ENCODE measurements at places on chromosomes 4 and X.
A peak's percentile ranks its signal among the peaks of the same experiment; 100 is the strongest.

- H3K4me1 ChIP-seq: no peaks in the 10 kb centered on the region
- no peak overlapping the region for H3K27ac ChIP-seq
- no peaks in the 10 kb centered on the region for H3K36me3 ChIP-seq
- DNase-seq: no peak
Observed at GRCh38 chrX:153564047-153564606, 34.8 kb downstream of the CCNQ start.

GRCh38 chrX:41233988-41234387, 100.0 kb upstream of the DDX3X start:
- H3K4me1 ChIP-seq: no peaks in the 10 kb centered on the region
- DNase-seq: no peak
- no peaks in the 10 kb centered on the region for H3K27me3 ChIP-seq
- H3K27ac ChIP-seq: no peak overlapping the region

- H3K36me3 ChIP-seq: no peaks in the 10 kb centered on the region
- no peak overlapping the region for H3K4me3 ChIP-seq
- no peaks in the 10 kb centered on the region for H3K4me1 ChIP-seq
- no peaks in the 10 kb centered on the region for H3K27me3 ChIP-seq
Observed at GRCh38 chr4:31160146-31160545, 440.0 kb downstream of the PCDH7 start.

DNA sequence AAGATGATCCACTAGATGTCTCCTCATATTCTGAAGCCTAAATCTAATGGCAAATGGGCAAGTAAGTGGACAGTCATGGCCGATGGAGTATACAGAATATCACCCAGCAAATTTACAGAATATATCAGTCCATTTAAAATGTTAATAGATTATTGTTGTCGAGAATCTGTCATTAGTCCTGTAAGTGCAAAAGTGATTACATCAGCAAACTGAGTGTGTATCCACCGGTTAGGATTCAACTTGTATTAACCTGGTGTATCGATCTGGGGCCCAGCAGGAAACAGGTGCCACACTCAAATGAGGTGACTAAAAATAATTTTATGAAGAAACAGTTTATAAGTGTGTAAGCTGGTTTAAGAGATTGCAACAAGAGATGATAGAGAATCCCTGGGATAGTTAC, 367.9 kb upstream of the FAM47C start:
- no peaks in the 10 kb centered on the region for H3K36me3 ChIP-seq
- no peaks in the 10 kb centered on the region for H3K4me1 ChIP-seq
- no peak overlapping the region for H3K27ac ChIP-seq
- peaks cover 15% of the 10 kb centered on the region for H3K27me3 ChIP-seq
- H3K4me3 ChIP-seq: no peak overlapping the region

GRCh38 chrX:122272011-122272410, 912.1 kb upstream of the GRIA3 start:
- no peaks in the 10 kb centered on the region for H3K4me1 ChIP-seq
- H3K4me3 ChIP-seq: no peak overlapping the region
- no peaks in the 10 kb centered on the region for H3K27me3 ChIP-seq
- H3K36me3 ChIP-seq: no peaks in the 10 kb centered on the region

- no peaks in the 10 kb centered on the region for H3K4me1 ChIP-seq
- H3K36me3 ChIP-seq: no peaks in the 10 kb centered on the region
- no peak overlapping the region for H3K27ac ChIP-seq
- no peak for DNase-seq
- no peaks in the 10 kb centered on the region for H3K27me3 ChIP-seq
- no peak overlapping the region for H3K4me3 ChIP-seq
Observed at GRCh38 chr4:38601244-38601915, 62.6 kb upstream of the KLF3 start.

DNA sequence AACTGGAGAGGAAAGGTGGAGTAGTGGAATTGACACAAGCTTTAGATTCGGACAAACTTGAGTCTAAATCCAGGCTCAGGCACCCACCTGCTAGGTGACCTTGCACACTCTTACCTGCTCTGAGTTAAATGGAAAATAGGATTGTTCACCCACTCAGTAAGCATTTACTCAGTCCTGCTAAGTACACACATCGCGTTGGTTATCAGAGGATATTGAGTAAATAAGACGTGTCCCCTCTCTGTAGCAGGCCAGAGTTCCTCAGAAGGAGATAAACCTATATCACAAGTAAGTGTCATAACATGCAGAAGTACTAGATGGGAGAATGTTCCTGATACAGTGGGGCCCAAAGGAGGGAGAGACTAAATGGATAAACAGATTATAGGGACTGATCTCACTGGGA, 117.7 kb downstream of the SMIM20 start:
- H3K4me1 ChIP-seq: no peaks in the 10 kb centered on the region
- no peak overlapping the region for H3K4me3 ChIP-seq
- H3K27ac ChIP-seq: no peak overlapping the region
- no peaks in the 10 kb centered on the region for H3K36me3 ChIP-seq

- no peak overlapping the region for H3K4me3 ChIP-seq
- no peak for DNase-seq
- no peaks in the 10 kb centered on the region for H3K4me1 ChIP-seq
- H3K27me3 ChIP-seq: no peaks in the 10 kb centered on the region
- no peaks in the 10 kb centered on the region for H3K36me3 ChIP-seq
Observed at GRCh38 chr4:154390324-154390723, 101.3 kb downstream of the DCHS2 start.

DNA sequence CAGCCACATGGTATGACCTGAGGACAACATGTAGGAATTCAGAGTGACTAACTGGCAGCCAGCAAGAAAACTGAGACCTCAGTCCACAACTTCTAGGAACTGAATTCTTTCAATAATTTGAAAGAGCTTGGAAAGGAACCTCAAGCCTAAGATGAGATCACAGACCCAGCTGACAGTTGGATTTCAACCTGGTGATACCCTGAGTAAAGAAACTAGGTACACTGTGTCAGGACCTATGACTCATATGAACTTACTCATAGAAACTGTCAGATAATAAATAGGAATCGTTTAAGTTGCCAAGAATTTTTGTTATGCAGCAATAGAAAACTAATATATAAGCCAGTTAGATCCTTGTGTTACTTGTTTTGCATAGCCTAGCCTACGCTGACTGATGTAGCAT, 102.4 kb upstream of the DCAF12L1 start:
- H3K4me1 ChIP-seq: no peaks in the 10 kb centered on the region
- DNase-seq: no peak
- no peak overlapping the region for H3K27ac ChIP-seq
- H3K4me3 ChIP-seq: no peak overlapping the region

- no peaks in the 10 kb centered on the region for H3K27me3 ChIP-seq
- peaks cover 20% of the 10 kb centered on the region for H3K36me3 ChIP-seq
- H3K4me3 ChIP-seq: peak overlapping the region; percentile 4
- H3K4me1 ChIP-seq: peaks cover 18% of the 10 kb centered on the region
Observed at GRCh38 chr4:38889143-38889542, 21.5 kb downstream of the FAM114A1 start.

DNA sequence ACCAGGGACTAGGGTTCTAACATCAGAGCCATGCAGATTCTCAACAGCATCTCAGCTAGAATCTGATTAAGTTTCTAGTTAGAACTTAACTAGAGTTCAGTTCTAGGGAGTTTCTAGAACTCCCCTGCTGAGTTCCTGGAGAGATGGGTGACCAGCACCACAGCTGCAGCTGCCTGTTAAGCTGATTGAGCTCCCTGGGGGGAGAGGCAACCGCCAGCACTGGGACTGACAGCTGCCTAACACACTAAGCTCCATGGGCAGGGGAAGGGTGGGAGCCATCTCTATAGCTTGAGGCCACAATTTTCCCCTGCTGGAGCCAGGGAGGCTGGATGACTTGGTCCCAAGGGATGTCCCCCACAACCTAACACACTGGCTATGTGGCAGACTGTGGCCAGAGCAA, 84.2 kb downstream of the CHIC1 start:
- DNase-seq: no peak
- H3K36me3 ChIP-seq: no peaks in the 10 kb centered on the region
- H3K4me1 ChIP-seq: no peaks in the 10 kb centered on the region
- no peaks in the 10 kb centered on the region for H3K27me3 ChIP-seq
- no peak overlapping the region for H3K4me3 ChIP-seq
- no peak overlapping the region for H3K27ac ChIP-seq

DNA sequence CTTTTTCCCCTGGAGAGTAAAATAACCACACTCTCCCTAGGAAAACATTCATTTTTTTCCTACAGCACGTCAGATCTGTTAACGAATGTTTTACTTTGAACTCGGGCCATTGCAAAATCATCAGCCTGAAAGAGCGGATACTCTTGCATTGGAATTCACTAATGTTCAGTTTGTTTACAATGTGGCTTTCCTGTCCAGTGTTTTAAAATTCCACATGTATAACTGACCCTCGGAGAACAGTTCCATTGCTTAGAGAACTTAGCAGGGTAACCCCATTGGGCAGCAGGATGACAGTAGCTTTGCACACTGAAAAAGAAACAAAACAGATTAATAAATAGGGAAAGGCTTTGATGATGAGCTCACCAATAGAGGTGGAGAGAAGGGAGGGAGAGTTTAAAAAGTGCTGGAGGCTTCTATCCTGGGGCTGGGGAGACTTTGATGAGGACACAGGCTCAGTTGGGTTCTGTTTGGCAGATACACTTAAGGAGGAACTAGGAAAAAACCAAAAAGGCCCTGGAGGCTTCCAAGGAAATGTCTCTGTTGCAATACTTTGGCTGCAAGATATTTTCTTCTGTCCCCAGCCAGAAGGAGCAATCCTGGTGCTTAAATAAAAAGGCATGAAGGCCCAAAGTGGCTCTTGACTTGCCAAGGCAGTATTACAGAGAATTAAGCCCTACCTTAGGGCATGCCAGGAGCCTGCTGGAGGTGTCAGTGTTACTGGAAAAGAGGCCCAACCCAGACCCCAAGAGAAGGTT, 143.1 kb downstream of the ARSF start:
- H3K27ac ChIP-seq: no peak overlapping the region
- no peaks in the 10 kb centered on the region for H3K27me3 ChIP-seq
- H3K36me3 ChIP-seq: no peaks in the 10 kb centered on the region
- no peaks in the 10 kb centered on the region for H3K4me1 ChIP-seq
- no peak overlapping the region for H3K4me3 ChIP-seq
- no peak for DNase-seq

- H3K36me3 ChIP-seq: no peaks in the 10 kb centered on the region
- H3K4me3 ChIP-seq: no peak overlapping the region
- H3K27ac ChIP-seq: no peak overlapping the region
- H3K27me3 ChIP-seq: no peaks in the 10 kb centered on the region
Observed at GRCh38 chrX:30483996-30484395, 93.6 kb downstream of the TASL start.

GRCh38 chrX:41096339-41096955, 11.2 kb downstream of the USP9X start:
- H3K27me3 ChIP-seq: no peaks in the 10 kb centered on the region
- no peaks in the 10 kb centered on the region for H3K36me3 ChIP-seq
- DNase-seq: no peak
- H3K4me1 ChIP-seq: peaks cover 11% of the 10 kb centered on the region

- H3K27me3 ChIP-seq: no peaks in the 10 kb centered on the region
- no peak overlapping the region for H3K4me3 ChIP-seq
- no peaks in the 10 kb centered on the region for H3K4me1 ChIP-seq
- H3K27ac ChIP-seq: no peak overlapping the region
- no peaks in the 10 kb centered on the region for H3K36me3 ChIP-seq
Observed at GRCh38 chr4:95675623-95676022, 126.8 kb upstream of the UNC5C start.

DNA sequence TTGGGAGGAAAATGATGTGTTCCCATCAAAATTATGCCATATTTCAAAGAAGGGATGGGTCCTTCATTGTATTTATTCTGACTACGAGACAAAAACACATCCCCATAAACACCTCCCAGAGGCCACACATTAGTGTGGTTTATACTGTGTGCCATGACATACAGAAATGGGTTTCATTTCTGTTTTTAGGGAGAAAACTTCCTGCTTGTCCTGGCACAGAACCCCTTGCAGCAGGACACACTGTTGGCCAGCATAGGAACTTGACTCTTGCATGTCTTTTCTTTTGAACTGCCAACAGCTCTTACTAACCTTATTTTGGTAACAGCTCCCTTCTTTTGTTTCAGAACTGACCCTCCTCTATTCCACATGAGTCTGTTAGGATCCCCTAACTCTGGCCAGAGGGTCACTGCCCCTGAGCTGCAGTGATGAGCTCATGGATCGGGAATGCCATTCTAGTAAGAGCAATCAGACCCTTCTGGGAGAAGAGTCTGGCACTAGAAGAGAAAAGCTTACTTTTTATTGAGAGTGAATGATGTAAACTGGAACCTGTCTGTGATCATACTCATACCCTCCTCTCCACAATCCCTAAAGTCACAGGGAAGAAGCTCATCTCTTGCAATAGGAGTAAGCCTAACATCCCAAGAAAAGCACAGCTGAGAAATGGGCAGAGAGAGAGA, 86.4 kb downstream of the SMIM20 start:
- H3K4me1 ChIP-seq: no peaks in the 10 kb centered on the region
- H3K27ac ChIP-seq: peak overlapping the region; percentile 21
- H3K4me3 ChIP-seq: no peak overlapping the region
- H3K36me3 ChIP-seq: no peaks in the 10 kb centered on the region
- peak; percentile 50 for DNase-seq
- H3K27me3 ChIP-seq: peaks cover 6% of the 10 kb centered on the region

GRCh38 chrX:108053218-108053617, 8.4 kb downstream of the VSIG1 start:
- H3K27ac ChIP-seq: no peak overlapping the region
- no peak overlapping the region for H3K4me3 ChIP-seq
- H3K4me1 ChIP-seq: no peaks in the 10 kb centered on the region

GRCh38 chrX:40314070-40314469, 216.3 kb upstream of the BCOR start:
- no peaks in the 10 kb centered on the region for H3K27me3 ChIP-seq
- no peaks in the 10 kb centered on the region for H3K4me1 ChIP-seq
- DNase-seq: no peak

GRCh38 chrX:134601240-134601765, 57.0 kb downstream of the PLAC1 start:
- no peak overlapping the region for H3K27ac ChIP-seq
- DNase-seq: no peak
- no peaks in the 10 kb centered on the region for H3K36me3 ChIP-seq
- H3K27me3 ChIP-seq: peaks cover 44% of the 10 kb centered on the region

DNA sequence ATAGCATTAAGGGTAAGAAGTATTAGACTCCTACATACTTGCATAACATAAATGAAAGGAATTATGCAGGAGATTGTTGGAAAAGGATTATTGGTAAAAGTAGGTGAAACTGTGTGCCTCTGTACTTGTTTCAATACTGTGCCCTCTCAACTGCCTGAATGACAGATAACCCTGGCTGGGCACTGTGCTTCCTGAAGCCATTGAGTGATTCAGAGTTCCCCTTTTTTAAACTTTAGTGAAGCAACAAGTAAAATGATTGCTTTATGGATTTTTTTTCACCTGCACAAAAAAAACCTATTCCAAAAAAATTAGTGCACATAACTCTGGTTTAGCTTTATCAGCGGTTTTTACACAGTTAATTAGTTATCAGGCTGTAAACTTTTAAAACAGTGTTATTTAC, 204.8 kb downstream of the TRAM1L1 start:
- no peak for DNase-seq
- no peaks in the 10 kb centered on the region for H3K27me3 ChIP-seq
- H3K27ac ChIP-seq: no peak overlapping the region

DNA sequence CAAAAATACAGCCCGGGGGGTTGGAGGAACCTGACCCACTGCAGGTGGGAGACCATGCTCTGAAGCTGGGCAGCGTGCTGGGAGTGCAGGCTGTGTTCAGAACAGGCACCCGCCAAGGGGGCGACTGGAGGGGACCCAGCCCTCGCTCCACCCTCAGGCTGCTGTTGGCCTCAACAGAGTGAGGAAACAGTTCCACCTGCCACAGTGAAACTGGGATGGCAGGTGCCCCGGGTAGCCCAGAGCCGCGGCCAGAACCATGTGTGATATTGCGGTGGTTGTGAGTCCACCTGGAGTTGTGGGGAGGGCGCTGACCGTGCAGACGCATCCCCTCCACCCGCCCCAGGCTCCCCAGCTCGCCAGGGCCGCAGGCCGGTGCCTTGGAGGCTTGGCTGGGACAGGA, 45.7 kb upstream of the PSAPL1 start:
- H3K27me3 ChIP-seq: no peaks in the 10 kb centered on the region
- no peaks in the 10 kb centered on the region for H3K36me3 ChIP-seq
- no peak overlapping the region for H3K27ac ChIP-seq
- H3K4me3 ChIP-seq: no peak overlapping the region
- no peaks in the 10 kb centered on the region for H3K4me1 ChIP-seq
